ENCODE measurements at places on chromosomes 13 and 19.
A peak's percentile ranks its signal among the peaks of the same experiment; 100 is the strongest.

DNA sequence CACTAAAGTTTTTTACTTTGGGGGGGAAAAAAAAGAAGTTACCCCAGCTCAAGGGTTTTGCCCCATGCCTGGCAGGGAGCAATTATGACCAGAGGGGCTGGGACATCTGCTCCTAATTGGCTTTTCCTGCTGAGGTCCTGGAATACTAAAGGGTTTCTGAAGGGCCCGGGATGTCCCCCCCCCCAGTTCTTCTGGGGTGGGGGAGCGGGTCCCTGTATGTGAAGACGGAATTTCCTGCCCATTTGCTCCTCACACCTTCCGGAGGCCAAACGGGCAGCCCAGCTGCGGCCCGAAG is 1.1 kb upstream of the DLL3 start:
- peak overlapping the region; percentile 20 for H3K4me3 ChIP-seq
- H3K4me1 ChIP-seq = peaks cover 18% of the 10 kb centered on the region
- DNase-seq = no peak
- peaks cover 33% of the 10 kb centered on the region for H3K27me3 ChIP-seq
- H3K36me3 ChIP-seq = no peaks in the 10 kb centered on the region
- no peak overlapping the region for H3K27ac ChIP-seq

DNA sequence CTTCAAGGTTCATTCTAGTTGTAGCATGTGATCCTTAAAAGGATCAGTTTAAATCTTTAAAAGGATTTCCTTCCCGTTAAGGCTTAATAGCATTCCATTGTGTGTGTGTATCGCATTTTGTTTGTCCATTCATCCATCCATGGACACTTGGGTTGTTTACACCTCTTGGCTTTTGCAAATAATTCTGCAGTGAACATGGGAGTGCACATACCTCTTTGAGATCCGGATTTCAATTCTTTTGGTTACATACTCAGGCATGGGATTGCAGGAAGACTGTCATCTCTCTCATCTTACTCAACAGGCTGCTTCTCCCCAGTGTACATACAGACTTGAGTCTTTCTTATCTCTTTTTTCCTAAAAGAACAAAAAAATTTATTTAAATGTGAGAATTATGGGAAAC is 1.2 kb downstream of the RNF113B start:
- no peak overlapping the region for H3K27ac ChIP-seq
- no peaks in the 10 kb centered on the region for H3K27me3 ChIP-seq
- H3K4me3 ChIP-seq = no peak overlapping the region
- H3K4me1 ChIP-seq = no peaks in the 10 kb centered on the region

DNA sequence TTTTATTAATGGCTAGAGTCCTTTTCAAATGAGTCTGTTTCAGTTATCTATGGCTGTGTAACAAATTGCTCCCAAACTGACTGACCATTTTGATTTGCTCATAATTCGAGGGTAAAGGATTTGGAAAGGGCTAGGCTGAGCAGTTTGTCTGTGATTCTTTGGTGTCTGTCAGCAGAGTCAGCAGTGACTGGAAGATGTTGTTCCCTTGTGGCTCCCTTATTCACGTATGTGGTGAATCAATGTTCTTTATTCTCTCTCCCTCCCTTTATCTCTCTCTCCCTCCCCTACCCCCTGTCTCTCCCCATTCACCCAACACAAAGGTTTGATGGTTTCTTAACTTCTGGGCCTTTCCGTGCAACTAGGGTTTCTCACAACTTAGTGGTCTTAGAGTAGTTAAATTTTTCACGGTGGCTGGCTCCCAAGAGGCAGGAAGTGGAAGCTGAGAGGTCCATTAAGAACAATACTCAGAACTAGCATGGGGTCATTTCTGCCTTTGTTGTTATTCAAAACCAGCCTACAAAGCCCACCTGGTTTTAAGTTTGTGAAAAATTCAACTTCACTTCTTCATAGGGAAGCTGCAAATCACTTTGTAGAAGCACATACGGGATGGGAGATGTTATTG is 772.5 kb upstream of the SLITRK1 start:
- H3K4me1 ChIP-seq = no peaks in the 10 kb centered on the region
- H3K36me3 ChIP-seq = no peaks in the 10 kb centered on the region
- no peak overlapping the region for H3K27ac ChIP-seq
- DNase-seq = no peak
- no peak overlapping the region for H3K4me3 ChIP-seq
- H3K27me3 ChIP-seq = no peaks in the 10 kb centered on the region

DNA sequence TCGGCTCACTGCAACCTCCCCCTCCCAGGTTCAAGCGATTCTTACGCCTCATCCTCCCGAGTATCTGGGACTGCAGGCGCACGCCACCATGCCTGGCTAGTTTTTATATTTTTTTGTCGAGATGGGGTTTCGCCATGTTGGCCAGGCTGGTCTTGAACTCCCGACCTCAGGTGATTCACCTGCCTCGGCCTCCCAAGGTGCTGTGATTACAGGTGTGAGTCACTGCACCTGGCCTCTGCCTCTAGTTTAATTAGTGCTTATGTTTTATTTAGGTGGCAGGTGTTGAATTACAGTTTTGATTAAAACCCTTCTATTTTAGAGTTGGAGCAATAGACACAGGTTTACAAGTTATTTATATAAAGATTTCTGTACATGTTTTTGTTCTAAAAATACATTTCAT is 42.8 kb downstream of the ATP11A start:
- H3K4me3 ChIP-seq = no peak overlapping the region
- no peaks in the 10 kb centered on the region for H3K27me3 ChIP-seq
- H3K36me3 ChIP-seq = peaks cover 3% of the 10 kb centered on the region
- no peak for DNase-seq

- peaks cover 5% of the 10 kb centered on the region for H3K36me3 ChIP-seq
- H3K27ac ChIP-seq = no peak overlapping the region
- H3K4me3 ChIP-seq = no peak overlapping the region
- H3K4me1 ChIP-seq = peaks cover 8% of the 10 kb centered on the region
Measured at GRCh38 chr19:52451241-52451640, 2.1 kb upstream of the ZNF578 start.

DNA sequence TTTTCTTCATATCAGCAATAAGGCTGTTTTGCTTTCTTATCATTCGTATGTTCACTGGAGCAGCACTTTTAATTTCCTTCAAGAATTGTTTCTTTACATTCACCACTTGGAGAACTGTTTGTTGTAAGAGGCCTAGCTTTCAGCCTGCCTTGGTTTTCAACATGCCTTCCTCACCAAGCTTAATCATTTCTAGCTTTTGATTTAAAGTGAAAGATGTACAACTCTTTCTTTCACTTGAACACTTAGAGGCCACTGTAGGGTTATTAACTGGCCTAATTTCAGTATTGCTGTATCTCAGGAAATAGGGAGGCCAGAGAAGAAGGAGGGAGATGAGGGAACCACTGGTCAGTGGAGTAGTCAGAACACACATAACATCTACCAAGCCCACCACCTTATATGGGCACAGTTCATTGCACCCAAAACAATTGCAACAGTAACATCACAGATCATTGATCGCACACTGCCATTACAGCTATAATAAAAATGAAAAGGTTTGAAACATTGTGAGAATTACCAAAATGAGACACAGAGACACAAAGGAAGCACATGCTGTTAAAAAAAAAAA is 181.4 kb upstream of the TUBA3C start:
- no peaks in the 10 kb centered on the region for H3K4me1 ChIP-seq
- H3K4me3 ChIP-seq = no peak overlapping the region
- no peaks in the 10 kb centered on the region for H3K36me3 ChIP-seq
- no peak for DNase-seq
- no peak overlapping the region for H3K27ac ChIP-seq
- H3K27me3 ChIP-seq = no peaks in the 10 kb centered on the region

DNA sequence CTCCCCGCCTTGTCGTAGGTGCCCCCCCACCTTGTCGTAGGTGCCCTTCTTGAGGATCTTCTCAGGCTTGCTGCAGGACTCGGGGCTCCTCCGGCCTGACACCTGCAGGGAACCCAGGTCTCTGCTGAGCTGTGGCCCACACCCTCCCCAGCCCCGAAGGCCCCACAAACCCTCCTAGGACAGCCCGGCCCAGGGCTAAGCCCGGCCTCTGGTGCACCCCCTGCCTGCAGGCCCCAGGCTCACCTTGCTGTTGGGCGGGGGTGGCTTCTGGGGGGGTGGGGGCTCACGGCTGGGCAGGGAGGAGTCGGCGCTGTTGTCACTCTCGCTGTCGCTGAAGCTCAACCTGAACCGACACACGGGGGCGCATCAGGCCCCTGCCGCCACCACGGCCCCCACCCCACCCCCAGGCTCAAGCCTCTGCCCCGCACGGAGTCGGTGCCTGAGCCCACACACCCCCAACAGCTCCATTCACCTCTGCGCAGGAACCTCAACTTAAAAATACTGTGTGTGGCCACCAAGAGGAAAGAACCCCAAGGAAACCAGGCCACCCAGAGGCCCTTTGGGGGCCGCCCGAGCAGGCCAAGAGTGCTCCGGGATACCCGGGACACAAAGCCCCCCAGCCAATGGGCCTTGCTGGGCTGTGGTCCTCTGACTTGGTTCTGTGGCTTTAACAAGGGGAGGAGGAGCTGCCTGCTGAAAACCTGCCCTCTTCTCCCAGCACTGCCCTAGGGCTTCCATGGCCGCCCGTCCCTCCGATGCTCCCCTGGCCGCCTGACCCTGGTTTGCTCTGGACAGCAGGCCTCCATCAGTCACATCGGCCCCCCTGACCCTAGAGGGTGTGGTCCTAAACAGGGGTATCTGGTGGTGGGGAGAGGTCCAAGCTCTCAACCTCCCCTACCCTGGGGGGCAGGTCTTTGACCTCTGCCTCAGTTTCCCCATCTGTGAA is 65.8 kb downstream of the MLLT1 start:
- DNase-seq = no peak
- no peak overlapping the region for H3K4me3 ChIP-seq
- no peaks in the 10 kb centered on the region for H3K27me3 ChIP-seq

GRCh38 chr19:14556662-14557188 is 15.1 kb downstream of the NDUFB7 start:
- H3K27me3 ChIP-seq = no peaks in the 10 kb centered on the region
- H3K36me3 ChIP-seq = no peaks in the 10 kb centered on the region
- peaks cover 6% of the 10 kb centered on the region for H3K4me1 ChIP-seq
- peak overlapping the region; percentile 25 for H3K4me3 ChIP-seq

DNA sequence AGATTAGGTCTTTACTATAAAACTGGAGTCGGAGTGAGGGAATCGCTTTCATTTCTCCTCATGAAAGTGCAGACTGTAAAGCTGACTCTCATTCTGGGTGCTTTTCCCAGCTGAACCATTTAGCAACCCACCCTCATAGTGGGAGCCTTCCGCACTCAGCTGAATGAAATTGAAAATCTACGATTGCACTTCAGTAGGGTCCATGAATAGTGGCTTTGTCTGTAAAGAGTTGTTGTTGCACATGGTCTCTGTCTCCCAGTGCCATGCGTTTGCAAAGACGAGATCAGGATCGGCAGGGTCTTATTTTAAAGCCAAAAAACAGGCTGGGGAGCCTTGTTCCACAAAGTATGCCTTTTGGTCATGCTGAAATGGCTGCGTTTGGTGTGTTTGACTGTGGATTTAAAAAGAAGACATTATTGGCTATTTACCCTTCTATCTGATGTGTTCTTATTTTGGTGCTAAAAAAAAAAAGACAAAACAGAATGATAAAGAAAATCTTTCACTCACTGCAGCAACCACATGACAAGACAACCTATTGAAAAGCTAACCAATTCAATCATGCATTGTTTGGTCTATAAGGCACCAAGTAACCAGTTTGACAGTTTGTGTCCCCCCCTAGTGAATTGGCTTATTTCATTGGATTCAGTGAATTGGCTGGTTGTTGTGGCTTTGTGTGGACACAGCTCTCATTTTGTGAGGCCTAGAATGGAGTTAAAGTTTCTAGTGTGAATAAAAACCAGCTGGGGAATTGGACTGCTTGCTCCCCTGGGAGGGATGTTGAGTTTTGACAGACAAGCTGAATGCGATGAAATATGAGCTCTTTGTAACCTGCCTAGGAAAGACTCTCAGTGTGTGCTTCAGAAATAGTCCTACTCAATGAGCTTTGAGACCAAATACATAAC is 65.6 kb downstream of the ARHGAP35 start:
- H3K4me1 ChIP-seq = peaks cover 23% of the 10 kb centered on the region
- no peak overlapping the region for H3K4me3 ChIP-seq
- no peak overlapping the region for H3K27ac ChIP-seq
- no peak for DNase-seq
- H3K36me3 ChIP-seq = peaks cover 7% of the 10 kb centered on the region
- no peaks in the 10 kb centered on the region for H3K27me3 ChIP-seq

- H3K27me3 ChIP-seq = no peaks in the 10 kb centered on the region
- H3K27ac ChIP-seq = no peak overlapping the region
- no peaks in the 10 kb centered on the region for H3K36me3 ChIP-seq
- no peaks in the 10 kb centered on the region for H3K4me1 ChIP-seq
- DNase-seq = no peak
- H3K4me3 ChIP-seq = no peak overlapping the region
Measured at GRCh38 chr13:84032116-84032515, 149.8 kb upstream of the SLITRK1 start.

GRCh38 chr13:47289567-47289966 is 392.7 kb upstream of the HTR2A start:
- H3K27me3 ChIP-seq = no peaks in the 10 kb centered on the region
- no peaks in the 10 kb centered on the region for H3K4me1 ChIP-seq
- DNase-seq = no peak
- H3K36me3 ChIP-seq = no peaks in the 10 kb centered on the region

DNA sequence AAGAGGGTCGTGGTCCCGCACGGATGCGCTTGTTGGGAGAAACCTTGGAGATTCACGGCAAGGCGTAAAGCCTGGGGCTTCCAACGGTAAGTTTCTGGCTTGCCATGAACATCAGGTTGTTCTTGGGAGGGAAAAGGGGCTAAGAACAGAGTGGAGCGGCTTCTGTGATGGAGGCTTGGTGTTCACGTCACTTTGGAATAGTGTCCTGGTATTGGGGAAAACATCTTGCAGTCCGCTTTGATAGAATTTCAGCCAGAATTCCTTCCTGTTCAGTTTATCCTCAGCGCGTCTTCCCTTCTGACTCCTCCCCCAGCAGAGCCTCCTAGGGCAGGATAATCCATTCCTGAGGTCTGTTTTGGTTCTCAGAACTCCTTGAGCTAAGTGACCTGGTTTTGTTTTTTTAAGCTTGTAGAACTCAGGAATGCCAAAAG is 2.0 kb downstream of the KCTD15 start:
- no peak overlapping the region for H3K27ac ChIP-seq
- H3K4me1 ChIP-seq = peaks cover 14% of the 10 kb centered on the region
- no peaks in the 10 kb centered on the region for H3K27me3 ChIP-seq
- no peak overlapping the region for H3K4me3 ChIP-seq

DNA sequence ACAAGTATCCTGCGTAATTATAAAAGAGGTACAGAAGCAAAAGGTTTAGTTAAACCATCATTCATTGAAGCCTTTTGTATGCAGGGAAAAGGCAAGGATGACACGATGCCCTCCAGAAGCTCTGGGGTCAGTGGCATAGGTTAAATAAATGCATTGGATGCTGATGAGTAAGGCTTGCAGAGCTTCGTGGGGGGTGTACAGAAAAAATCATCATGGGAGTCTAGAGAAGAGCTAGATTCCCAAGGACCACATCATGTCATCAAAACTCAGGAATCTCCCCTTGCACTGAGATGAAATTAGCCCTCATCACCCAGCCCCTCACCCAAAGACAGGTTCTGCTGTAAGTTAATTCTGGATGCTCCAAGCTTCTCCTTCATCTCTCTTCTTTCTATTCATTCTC is 8.3 kb downstream of the FPR1 start:
- H3K36me3 ChIP-seq = no peaks in the 10 kb centered on the region
- H3K27me3 ChIP-seq = no peaks in the 10 kb centered on the region
- no peak overlapping the region for H3K27ac ChIP-seq
- DNase-seq = no peak
- no peak overlapping the region for H3K4me3 ChIP-seq
- no peaks in the 10 kb centered on the region for H3K4me1 ChIP-seq

All from effector memory CD4-positive, alpha-beta T cell (primary cell).